ENCODE measurements at places on chromosomes 6 and 20.

DNA sequence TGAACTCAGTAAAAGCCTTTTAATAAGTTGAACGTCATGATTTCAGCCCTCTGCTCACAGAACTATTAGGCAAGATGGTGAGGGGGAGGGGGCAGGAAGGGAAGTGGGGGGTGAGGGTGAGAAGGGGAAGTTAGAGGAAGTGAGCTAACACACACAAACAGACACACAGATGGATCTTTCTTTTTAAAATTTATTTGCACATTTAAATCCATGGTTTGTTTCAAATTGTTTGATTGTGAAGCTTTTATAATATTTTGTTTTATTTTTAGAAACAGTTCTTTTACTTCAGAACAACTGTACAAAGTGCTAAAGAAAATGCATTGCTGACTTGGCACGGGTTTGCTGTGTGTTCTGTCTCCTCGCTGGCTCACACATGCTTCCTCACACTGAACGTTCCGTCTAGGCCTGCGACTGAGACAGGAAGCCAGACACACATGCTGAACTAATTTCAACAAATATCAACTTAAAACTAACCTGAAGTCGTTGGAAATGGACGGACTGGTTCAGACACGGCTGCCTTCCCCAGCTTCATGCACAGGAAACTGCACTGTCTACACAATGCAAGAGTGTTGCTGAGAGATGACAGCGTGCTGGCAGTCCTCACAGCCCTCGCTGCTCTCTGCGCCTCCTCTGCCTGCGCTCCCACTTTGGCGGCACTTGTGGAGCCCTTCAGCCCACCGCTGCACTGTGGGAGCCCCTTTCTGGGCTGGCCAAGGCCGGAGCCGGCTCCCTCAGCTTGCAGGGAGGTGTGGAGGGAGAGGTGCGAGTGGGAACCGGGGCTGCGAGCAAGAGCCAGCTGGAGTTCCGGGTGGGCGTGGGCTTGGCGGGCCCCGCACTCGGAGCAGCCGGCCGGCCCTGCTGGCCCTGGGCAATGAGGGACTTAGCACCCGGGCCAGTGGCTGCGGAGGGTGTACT lies 8.1 kb upstream of the ZBP1 start:
- DNase-seq: peak; percentile 66

DNA sequence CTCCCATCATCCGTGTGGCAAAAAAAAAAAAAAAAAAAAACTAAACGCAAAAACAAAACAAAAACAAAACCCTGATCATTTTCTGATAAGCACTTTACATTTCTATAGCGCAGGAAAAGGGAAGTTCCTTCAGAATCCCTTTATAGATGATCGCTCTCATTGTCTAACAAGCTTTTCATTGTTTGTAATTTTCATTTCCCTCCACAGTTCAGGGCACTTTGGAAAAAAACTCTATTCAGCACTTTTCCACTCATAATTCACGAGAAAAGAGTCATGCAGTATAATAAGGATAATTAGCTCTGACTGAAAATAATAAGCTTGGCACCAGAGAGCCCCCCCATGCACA lies 89.4 kb upstream of the ATXN1 start:
- no peak for DNase-seq

DNA sequence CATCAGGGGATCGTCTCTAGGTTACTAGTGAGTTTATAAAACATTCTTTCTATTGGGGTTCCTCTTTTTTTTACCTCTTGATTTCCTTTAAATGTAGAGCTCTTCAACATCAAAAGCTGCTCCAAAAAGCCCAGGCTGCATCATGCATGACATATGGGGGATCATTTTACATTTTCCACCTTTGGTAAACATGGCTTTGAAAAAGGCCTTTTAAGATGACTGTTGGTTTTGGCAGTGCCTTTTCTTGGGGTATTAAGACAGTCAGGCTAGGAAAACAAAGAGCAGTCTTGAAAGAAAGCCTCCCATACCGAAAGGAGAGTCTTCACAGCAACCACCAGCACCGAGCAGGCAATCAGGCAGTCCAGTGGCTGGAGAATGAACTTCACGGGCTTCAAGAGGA lies 73.2 kb downstream of the NPEPL1 start:
- no peak for DNase-seq

GRCh38 chr6:45554591-45554990 lies 176.9 kb upstream of the SUPT3H start:
- DNase-seq: no peak

DNA sequence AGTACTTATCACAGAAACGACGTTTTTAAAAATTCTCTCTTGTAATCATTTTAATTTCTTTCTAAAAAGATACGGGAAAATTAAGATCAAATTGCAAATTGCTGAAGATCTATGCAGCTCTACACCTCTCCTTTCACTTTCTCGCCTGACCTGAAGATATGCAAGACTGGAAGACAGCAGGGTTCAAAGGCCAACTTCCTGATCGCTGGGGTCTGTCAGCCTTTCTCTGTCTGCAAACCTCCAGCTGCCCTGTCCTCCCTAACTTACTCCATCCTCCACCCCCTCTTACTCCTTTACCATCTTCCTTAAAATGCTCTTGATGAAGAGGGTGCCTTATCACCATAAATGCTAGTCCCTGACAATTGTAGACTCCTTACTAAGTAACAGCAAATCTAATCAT lies 63.7 kb downstream of the POPDC3 start:
- no peak for DNase-seq

GRCh38 chr6:16974387-16974673 lies 127.5 kb upstream of the STMND1 start:
- DNase-seq: no peak

DNA sequence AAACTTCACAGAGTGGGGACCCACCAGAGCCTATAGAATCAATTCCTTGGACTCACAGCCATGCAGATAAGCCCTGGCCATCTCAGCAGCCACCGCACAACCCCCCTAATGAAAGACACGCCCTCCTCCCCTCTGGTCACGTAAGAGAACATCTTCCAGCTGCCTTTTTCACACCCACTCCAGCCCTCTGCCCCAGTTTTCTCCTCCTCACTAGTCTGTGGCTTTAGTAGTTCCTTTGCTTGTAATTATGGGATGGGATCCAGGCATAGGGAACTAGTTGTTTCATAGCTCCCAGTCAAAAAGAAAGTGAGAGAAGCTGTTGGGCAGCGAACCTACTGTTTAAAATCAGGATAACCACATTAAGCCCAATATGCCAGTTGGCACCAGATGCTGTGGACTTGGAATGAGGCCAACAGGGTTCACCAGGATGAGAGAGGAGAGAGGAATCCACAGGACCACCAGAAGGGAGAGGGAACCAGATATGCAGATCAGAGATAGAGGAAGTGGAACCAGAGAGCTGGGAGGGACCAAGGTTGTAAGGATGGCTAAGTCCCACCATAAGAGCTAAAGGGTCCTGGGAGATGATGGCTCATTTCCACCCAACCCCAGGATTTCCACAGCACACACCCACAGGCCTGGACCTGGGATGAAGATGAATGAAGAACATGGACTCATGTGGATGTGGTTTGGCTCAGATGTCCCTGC lies 9.0 kb upstream of the BTN3A1 start:
- DNase-seq: no peak

DNA sequence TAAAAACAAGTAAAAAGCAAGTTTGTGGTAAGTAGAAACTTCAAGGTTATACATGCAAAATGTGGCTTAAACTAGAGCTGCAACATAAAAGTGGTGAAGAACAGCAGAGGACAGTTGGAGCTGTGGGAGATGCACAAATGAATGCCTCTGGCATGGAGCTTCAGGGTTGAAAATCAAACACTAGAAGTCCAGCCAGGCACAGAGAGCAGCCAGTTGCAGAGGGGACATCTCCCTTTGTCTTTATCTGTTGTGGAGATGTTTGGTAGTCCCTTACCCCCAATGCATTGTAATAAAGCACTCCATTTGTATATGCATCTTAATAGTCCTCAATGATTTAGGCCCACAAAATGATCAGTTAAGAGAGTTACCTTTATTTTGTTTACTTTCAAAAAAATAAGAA lies 73.1 kb upstream of the C20orf144 start:
- DNase-seq: no peak
